Cardiac septum (tissue), 1 donor: ENCODE measurements at places on chromosomes 3 and 15. TPM values are rescaled to one million over a fixed set of nuclear protein-coding genes. Genes with fewer than 3 reads are reported as not detected.

GRCh38 chr3:126659915-126660886, 5.3 kb upstream of the TXNRD3 start:
- DNase-seq: no peak

DNA sequence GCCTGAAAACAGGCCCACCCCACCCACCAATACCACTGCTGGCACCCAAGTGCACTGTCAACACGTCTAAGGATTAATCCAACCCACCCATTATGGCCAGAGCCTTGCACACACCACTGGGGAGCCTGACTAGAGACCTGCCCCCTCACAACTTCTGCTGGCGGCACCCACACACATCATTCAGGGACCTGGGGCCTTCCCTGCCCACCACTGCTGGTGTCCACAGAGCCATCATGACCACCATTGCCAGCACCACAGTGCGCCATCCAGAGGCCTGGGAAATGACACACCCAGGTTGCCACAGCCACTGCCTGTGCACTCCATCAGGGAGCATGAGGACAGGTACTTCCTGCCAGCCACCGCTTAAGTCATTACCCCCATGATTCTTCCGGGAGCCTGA, 67.0 kb upstream of the IMPG2 start:
- no peak for DNase-seq

- no peak for DNase-seq
These were observed 87.1 kb downstream of the RARB start for GRCh38 chr3:25515171-25515570.

GRCh38 chr15:96093063-96093462, 237.4 kb upstream of the NR2F2 start:
- DNase-seq: no peak

DNA sequence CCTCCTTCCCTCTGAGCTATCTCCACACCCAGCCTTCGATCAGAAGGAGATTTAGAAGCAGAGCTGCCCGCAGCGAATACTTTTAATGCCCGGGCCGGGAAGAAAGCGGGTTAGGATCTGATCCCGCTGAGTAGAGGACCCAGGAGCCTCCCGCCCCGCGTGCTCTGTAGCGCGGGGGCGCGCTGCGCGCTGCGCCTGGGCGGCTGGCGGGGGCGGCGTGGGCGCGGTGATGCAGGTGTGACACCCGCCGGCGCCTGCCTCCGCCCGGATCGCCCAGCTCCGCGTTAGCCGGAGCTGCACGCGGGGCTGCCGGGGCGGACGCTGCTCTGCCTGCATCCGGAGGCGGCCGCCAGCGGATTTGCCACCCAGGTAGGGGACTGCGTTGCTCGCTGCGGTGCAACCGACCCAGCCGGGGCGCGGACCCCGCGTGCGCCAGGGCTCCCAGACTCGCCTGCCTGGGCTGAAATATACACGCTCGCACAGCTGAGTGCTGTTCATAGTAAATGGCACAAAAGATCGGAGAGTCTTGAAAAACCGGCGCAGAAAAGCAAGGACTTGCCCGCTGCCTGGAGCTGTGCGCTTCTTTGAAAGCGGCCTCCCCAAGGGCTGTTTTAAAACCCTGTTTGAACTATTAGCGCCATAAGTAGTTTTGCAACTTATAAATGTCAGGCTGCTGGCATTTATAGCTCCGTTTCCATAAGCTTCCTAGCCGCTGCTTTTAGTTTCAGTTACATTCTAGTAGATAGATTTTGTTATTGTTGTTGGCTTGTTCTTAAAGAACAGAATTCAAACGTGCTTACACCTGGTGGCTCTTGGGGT, at the start of gene SV2B:
TSS of gene SV2B (plus strand) at position 263 of the 819 bp plus-strand sequence. CDS start 126,007 bp downstream, outside the sequence.
- no peak for DNase-seq

DNA sequence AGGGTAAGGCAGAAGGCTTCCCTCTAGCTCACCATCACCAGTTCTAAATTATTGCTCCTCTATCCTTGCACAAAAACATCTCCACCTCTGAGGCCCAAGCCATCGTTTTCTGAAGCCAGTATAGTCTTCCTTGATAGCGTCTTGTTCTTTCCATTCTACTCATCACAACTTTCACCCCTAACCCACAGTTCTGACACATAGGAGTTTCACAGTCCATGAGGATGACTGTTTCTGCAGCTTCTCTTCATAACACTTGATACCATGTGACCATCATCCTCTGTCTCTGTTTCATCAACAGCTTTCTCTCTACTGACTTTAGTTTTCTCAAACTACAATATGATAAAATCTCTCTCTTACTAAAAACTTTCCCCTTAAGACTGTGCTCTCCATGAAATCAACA, 1166.5 kb downstream of the ROBO1 start:
- DNase-seq: no peak

The BNC1 gene
- total RNA-seq: 0.11 TPM
